ENCODE measurements at places on chromosomes 7 and 10. TPM values are rescaled to one million over a fixed set of nuclear protein-coding genes. Genes with fewer than 3 reads are reported as not detected.

The PROSER2 gene
- total RNA-seq = 1.1 TPM

The CPA4 gene
- 0.77 TPM for total RNA-seq

The ANKRD61 gene
- total RNA-seq = 0.20 TPM

The CCDC172 gene
- total RNA-seq = not detected

The GRM3 gene
- not detected for total RNA-seq

The ITPRIP gene
- 27.6 TPM for total RNA-seq

The PLAC9 gene
- total RNA-seq = 23.2 TPM

The IGF2BP3 gene
- not detected for total RNA-seq

The FAM13C gene
- total RNA-seq = 5.4 TPM

GRCh38 chr7:32025381-32026082, 44.7 kb downstream of the PDE1C start:
- no peak for DNase-seq

DNA sequence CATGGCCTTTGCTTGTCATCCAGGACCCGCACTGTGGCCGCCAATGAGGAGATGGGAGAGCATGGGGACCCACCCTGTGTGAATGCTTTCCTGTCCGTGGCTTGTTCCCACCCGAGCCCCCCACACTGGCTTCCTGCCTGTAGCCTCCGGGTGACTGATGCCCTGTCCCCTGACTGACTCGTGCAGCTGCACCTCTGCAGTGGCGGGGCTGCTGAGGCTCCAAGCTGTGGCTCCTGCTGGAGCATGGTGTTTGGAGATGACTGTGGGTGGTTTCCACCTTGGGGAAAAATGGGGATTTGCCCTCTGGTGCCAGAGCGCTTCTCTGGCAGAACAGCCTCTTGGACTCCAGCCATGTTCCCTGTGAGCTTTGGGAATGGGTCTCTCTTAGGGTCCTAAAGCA, 2.1 kb downstream of the CAMK1D start:
- peak; percentile 30 for DNase-seq

DNA sequence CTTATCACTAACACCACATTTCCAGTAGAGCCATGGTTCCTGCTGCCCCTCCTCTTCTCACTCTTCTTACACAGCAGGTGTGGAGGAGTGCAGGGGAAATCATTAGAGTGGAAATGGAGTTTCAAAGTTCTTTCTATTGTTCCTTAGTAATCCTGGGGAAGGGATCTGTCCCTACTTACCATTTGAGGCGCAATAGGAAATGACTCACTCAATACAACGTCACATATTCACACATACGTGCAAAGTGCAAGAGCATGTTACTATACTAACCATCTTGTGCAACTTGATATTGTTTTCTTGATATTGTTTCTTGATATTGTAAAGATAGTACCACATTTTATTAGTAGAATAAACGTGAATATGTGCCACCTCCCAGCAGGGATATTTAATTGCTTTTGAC, 1010.2 kb downstream of the DNAJB9 start:
- no peak for DNase-seq

GRCh38 chr10:94116848-94117247, 123.1 kb downstream of the PLCE1 start:
- DNase-seq = no peak

- DNase-seq = no peak
Measured at GRCh38 chr10:32970910-32971309, 12.9 kb upstream of the ITGB1 start.

DNA sequence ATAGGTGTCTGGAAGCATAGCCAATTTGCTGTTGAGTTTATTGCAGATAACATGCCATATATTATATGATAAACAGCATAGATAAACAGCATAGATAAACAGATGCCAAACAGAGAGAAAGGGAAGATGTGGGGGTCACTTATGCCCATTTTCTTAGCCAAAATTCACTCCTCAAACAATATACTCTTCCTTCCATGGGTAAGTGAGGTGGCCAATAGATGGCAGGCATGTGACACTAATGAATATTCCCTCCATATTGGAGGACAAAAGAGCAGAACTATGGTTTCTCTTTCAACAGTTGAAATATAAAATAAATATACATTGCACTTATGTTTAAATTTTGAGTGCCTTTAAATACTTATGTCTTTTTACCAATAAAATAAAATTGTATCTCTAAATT, 1212.8 kb downstream of the REEP3 start:
- DNase-seq = no peak

DNA sequence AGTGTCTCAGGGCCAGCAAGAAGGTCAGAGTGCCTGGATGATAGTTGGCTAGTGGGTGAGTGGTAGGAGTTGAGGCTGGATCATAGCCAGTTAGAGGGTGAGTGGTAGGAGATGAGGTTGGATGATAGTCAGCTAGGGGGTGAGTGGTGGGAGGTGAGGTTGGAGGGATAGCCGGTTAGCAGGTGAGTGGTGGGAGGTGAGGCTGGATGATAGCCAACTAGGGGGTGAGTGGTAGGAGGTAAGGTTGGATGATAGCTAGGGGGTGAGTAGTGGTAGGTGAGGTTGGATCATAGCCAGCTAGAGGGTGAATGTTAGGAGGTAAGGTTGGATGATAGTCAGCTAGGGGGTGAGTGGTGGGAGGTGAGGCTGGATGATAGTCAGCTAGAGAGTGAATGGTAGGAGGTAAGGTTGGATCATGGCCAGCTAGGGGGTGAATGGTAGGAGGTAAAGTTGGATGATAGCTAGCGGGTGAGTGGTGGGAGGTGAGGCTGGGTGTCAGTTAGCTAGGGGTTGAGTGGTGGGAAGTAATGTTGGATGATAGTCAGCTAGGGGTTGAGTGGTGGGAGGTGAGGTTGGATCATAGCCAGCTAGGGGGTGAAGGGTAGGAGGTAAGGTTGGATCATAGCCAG, 226.6 kb downstream of the SDK1 start:
- no peak for DNase-seq

GRCh38 chr7:1664711-1665548, 5.1 kb upstream of the ELFN1 start:
- peak; percentile 84 for DNase-seq

DNA sequence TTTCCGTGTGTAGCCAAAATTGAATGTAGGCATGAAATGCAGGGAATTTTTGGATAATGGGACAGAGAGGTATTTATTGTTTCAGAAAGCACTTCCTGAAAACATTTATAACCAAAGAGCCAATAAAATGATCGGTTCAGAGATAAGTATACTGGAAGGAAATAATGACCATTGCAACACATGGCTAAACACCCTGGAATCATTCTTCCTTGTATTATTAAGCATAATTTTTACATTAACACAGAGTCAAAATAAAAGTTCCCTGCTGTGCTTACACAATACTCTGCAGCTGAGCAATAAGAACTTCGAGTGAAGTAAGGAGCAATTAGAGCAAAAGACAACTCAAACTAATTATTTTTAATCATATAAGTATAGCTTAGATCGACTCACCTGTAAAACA, 648.3 kb downstream of the TNS3 start:
- DNase-seq = no peak

DNA sequence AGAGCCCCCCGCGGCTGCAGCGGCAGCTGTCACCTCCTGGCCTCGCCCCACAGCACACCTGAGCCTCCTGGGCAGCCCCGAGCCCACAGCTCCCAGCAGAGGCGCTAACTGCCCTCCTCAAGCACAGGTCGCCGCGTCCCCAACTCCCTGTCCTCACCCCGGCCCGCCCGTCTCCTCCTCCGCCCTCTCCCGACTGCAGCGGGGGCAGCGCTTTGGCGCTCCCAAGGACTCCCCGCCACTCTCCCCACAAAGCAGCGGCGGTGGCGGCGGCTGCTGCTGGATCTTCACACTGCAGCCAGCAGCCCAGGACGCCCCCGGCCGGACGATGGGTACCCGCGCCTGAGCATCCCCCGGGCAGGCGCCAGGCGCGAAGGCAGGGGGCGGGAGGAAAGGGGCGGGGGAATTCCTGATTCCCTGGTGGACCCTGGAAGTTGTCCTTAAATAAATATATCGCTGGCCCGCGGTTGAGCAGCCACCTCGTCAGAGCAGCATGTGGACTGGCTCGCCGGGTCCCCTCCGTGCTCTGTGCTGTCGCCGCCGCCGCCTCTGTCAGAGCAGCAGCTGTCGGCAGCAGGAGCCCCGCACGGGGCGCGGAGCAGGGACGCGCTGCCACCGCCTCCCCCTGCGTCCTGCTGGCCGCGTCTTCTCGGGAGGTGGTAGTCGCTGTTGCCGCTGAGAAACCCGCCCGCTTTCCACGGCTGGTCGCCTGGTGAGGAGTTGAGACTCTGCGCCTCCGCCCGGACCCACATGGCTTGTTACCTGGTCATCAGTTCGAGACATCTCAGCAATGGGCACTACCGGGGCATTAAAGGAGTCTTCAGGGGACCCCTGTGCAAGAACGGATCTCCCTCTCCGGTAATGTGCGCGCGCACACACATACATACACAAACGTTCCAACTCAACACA, at the start of gene ZNF804B:
ZNF804B (plus strand) TSS at position 471 of the 906 bp plus-strand sequence; CDS start at position 748, 277 bp downstream.
- peak; percentile 28 for DNase-seq

DNA sequence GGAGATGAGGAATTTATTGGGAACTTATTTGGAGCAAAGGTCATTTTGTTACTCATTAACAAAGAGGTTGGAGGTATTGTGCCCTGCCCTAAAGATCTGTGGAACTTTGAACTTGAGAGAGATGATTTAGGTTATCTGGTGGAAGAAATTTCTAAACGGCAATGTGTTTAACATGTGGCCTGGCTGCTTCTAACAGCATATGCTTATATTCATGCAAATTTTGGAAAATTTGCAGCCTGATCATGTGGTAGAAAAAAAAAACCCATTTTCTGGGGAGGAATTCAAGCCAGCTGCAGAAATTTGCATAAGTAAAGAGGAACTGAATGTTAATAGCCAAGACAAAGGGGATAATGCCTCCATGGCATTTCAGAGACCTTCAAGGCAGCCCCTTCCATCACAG, 10.7 kb upstream of the PANK1 start:
- no peak for DNase-seq

GRCh38 chr7:108299251-108299973, 156.8 kb downstream of the NRCAM start:
- no peak for DNase-seq

- no peak for DNase-seq
Measured at GRCh38 chr10:89503652-89504370, 31.6 kb downstream of the SLC16A12 start.

GRCh38 chr7:143299346-143299745, 11.2 kb downstream of the CASP2 start:
- DNase-seq = no peak

DNA sequence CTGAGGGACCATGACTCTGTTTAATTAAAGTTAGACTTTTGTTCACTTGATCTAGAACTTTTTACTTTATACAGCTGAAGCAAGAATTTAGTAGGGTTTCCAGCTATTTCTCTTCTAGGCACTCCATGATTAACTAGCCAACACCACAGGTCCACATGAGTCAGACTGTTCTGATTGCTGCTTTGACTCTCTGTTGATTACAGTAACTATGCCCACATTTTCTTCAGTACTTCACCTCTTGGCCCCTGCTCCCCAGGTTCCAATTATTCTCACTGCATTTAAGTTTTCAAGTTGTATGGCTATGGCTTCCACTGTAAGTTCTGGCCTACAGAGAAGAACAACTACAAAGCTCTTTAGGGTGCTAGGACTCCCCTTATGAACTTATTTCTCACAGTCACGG, 737.2 kb upstream of the IGFBP3 start:
- DNase-seq = no peak

- DNase-seq = no peak
Measured at GRCh38 chr7:24365606-24366005, 81.6 kb downstream of the NPY start.

DNA sequence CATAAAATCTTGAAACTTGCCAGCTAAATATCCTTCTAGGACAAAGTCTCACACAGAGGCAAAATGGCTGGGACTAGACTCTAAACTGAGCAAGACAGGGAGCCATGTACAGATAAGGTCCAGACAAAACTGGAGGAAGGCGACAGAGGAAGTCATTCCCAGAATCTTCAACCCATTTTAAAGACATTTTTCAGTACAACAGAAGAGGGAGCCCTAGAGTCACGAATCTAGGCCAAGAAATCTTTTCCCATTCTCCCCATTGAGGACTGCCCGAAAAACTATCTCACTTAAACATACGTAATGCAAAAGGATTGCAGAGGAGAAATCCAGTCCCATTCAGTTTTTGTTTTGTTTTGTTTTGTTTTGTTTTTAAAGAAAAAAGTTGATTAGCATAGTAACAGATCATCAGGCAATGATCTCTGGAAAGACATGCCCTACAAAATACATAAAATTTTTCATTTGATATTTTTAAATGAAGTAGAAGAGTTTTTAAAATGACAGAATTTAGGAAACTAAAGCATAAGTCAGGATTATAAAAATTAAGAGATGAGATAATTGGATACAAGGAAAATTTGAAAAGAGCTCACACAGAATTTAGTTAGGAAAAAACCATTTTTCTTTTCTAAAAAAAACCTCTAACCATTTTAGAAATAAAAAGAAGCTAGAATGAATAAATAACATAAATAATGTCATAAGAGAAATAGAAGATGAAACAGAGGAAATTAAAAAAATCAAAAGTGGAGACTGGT, 16.9 kb upstream of the PRF1 start:
- DNase-seq = no peak

DNA sequence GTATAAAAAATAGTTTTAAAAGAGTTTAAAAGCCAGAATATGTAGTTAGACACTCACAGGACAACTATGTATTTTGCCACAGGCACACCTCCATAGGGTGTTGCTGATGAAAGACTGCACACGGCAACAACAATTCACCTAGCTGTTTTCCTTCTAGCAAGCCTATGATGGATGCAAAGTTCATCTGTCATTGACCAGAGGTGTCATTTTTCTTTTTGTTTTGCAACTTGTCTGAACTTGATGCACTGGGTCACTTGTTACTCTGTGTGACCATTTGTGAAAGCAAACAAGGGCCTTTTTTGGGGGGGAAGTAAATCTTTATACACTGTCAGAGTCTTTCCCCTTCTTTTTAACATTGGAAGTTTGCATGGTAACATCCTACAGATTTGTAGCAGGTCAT, 258.0 kb upstream of the SEMA3A start:
- no peak for DNase-seq

- no peak for DNase-seq
Measured at GRCh38 chr7:30159163-30159562, 24.4 kb downstream of the MTURN start.

GRCh38 chr7:118220583-118220982, 3.9 kb upstream of the ANKRD7 start:
- no peak for DNase-seq

GRCh38 chr7:94439893-94440381, 45.2 kb downstream of the COL1A2 start:
- DNase-seq = no peak

DNA sequence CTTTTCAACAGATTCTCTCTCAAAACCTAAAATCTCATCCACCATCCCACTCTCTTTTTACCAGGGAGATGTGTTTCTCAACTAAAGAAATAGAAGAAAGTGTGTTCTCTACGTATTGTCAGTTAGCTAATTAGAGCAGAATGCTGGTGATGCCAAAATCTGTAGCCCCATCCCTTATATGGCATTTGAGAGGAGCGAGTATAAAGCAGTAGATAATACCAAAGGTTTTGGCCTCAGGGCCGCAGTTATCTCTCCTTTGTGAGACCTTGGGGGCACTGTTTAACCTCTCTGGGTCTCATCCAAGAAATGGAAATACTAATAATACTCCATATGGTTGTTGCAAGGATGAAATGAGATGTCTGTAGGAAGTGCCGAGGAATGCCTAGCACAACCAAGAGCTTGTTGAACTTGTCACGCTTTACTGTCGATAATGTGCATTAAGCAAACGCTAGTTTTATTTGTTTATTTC, 456 bp upstream of the DLD start:
- DNase-seq = no peak

- no peak for DNase-seq
Measured at GRCh38 chr7:23404546-23405239, 65.6 kb downstream of the IGF2BP3 start.
